Sciatic nerve (tissue), 2 donors: ENCODE measurements at places on chromosomes 3 and 15. TPM values are rescaled to one million over a fixed set of nuclear protein-coding genes. Genes with fewer than 3 reads are reported as not detected.

DNA sequence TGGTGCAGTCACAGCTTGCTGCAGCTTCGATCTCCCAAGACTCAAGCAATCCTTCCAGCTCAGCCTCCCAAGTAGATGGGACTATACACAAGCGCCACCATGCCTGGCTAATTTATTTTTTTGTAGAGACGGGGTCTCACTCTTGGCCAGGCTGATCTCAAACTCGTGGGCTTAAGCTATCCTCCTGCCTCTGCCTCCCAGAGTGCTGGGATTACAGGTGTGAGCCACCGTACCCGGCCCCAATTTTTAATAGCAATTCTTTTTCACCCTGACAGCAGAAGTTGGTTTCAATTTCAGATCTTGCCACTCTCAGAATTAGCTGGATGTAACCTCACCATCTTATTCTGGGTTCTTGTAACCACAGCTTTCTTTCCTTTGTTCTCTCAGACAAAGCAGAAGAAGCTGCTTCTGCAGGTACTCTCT lies 64.8 kb downstream of the TRIM71 start:
- no peak for DNase-seq

Gene GUCA1C
- total RNA-seq: not detected

Gene IQCF5
- total RNA-seq: not detected

DNA sequence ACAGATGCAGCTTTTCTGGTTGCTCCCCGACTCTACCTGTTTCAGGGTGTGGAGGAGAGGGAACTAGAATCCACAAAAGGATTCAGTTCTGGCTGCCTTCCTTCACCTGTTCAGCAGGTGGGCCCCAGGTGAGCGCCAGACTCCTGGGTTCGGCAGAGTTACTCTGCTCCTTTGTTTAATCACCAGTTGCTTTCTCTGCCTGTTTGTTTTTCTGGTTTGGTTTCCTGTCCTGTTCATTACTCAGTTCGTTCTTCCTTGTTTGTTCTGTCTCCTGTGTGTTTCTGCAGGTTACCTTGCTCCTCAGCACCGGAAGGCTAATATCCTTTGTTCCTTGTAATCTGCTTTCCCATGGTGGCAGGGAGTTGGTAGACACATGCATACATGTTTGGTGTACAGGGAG lies 508.5 kb upstream of the ATP11B start:
- no peak for DNase-seq

GRCh38 chr15:52287114-52287513 lies 8.5 kb downstream of the MYO5C start:
- no peak for DNase-seq

DNA sequence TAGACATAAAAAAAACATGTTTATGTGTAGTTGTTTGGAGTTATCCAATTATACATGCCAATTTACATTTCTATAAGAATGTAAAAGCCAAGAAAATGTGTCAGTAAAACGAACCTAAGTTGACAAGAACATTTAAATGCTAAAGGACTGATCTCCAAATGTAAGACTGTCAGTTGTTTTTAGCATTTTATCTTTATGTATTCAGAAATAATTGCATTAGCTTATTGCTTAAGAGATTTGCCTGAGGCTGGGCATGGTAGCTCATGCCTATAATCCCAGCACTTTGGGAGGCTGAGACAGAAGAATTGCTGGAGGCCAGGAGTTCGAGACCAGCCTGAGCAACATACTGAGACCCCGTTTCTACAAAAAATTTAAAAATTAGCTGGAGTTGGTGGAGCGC lies 26.9 kb downstream of the PXK start:
- DNase-seq: no peak

GRCh38 chr15:79408041-79408440 lies 24.1 kb upstream of the MINAR1 start:
- DNase-seq: no peak

- no peak for DNase-seq
Measured at GRCh38 chr3:72756900-72757299, 91.3 kb downstream of the SHQ1 start.

- DNase-seq: no peak
Measured at GRCh38 chr15:29678504-29679034, 143.7 kb downstream of the TJP1 start.

DNA sequence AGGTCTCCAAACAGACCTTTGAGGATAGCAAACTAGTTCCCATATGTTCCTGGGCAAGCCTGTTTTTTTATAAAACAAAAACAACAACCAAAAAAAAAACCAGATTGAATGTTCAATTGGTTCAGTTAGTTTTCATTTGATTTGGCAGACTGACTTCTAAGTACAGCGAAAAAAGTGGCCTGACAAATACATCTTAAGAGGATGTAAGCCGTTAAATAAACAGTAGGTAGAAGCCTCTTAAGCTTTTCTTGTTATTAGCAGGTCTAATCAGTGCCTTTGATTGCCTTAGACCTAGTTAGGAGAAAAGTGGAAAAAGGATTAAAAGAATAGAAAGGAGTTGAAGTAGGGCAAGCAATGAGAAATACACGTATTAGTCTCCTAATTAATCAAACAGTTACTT lies 13.2 kb downstream of the TSC22D2 start:
- DNase-seq: no peak

DNA sequence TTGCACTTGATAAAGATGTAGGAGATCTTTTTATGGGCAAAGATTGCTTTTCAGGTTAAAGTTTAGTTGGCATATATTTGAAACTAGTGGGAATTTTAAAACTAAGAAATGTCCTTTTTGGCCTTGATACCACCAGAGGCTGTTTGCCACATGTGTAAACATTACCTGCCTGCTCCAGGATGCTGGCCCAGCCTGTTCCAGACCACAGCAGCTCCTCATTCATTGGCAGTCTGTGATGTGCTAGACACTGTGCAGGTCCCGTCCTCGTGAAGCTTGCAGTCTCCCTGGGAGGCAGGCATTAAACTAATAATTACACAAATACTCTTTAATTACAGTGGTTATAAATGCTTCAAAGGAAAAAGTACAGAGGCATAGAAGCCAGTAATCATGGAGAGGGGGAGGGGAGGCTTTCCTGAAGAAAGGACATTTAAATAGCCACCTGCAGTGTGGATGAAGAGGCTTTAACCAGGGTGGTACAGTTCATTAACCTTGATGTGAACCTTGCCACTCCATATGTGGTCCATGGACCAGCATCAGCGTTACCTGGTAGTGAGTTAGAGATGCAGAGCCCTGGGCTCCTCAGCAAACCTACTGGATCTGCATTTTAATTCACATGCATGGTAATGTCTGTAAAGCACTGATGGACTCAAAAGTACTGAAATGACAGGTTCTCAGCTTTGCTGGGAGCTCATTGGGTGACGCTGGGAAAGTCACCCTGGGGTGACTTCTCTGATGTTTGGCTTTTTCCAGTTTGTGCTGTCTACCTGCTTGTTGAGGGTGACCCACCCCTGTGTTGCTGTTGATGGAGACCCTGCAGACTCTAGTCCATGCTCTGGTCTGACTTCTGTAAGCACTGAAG lies 5.3 kb downstream of the ZNF710 start:
- DNase-seq: no peak

- no peak for DNase-seq
Measured at GRCh38 chr3:169133178-169134161, 530.0 kb downstream of the MECOM start.

DNA sequence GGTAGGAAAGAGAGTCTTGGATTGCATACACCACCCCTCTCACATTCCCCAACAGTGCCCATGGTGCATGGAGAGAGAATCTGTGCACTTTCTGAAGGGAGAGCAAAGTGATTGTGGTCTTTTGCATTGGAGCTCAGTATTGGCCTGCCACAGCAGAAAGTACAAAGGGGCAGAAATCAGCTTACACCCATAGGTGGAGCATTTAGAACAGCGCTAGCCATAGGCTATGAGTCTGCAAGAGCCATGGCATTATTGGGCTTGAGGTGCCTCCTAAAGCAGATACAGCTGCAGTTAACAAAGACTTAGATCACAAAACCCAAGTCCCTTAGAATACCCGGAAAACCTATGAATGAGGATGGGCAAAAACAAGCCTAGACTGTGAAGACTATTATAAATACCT lies 21.8 kb downstream of the SI start:
- no peak for DNase-seq

Gene ACY1
- total RNA-seq: 21.9 TPM

- no peak for DNase-seq
Measured at GRCh38 chr3:101009386-101009785, 16.2 kb upstream of the ABI3BP start.

Gene NR2E3
- total RNA-seq: not detected

DNA sequence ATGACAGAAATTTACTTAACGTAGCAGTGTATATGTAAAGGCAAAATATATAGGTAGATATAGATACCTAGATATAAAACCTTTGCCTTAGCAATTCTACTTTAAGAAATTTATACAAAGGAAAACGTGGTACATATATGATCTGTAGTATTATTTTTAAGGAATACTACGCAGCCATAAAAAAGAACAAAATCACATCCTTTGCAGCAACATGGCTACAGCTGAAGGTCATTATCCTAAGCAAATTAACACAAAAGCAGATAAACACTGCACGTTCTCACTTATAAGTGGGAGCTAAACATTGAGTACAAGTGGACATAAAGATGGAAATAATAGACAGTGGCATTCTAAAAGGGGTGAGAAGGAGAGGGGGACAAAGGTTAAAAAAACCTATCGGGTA lies 14.8 kb upstream of the LIPC start:
- no peak for DNase-seq

Gene ITIH1
- not detected for total RNA-seq

- no peak for DNase-seq
Measured at GRCh38 chr3:132681421-132681820, 21.3 kb downstream of the UBA5 start.

- DNase-seq: no peak
Measured at GRCh38 chr3:117486719-117487716, 777.4 kb downstream of the TUSC7 start.

GRCh38 chr15:36024031-36024688 lies 478.2 kb upstream of the DPH6 start:
- DNase-seq: no peak

GRCh38 chr3:87167628-87168456 lies 59.3 kb upstream of the CHMP2B start:
- DNase-seq: no peak

DNA sequence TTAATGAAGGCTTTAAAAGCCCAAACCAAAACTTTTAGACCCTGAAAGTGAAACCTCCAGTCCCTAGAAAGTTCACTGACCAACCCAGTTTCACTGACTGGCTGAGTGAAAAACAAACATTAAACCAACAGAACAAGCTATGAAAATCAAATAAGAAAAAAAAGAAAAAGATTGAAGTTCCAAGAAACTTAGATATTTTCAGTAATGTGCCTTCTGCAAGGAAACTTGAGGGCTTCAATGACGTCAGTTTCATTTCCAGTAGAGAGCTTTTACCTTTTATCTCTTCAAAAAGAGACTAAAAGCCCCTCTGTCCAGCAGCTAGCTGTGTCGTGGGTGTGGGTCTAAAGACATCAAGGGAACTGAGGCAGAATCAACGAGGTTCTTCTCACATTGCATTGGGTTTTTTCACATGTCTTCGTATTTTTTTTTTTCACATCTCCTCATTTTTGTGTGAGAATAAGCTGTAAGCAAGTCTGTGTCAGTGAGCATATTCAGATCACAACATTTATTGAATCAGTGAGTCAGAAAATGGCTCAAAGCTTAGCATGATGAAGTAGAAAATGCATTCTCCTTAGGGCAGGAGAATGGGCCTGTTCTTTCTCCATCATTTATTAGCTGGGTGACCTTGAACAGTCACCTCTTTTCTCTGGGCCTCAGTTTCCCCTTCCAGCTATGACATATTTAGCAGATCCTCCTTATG lies 54.8 kb upstream of the BCL6 start:
- DNase-seq: no peak

Gene B3GNT5
- 30.3 TPM for total RNA-seq
